Hematopoietic multipotent progenitor cell treated with erythropoietin and hydrocortisone succinate and interleukin-3 and kit ligand, for 4 days (in vitro differentiated cells): ENCODE measurements at places on chromosomes 5 and 9.

DNA sequence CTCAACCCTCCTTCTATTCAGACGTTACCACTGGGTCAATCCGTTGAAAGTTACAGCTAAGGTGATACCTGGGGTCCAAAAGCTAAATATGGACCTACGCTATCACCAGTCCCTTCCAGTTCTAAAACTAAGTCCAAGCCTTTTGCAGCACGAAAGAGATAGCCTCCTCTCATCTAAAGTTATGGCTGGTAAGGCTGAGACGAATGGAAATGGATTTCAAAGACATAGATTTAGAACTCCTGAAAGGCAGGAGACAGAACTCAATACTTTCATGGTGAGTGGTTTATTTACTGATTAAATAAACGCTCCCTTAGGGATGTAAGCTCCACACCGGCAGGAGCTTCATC lies 751 bp upstream of the RIC1 start:
- no peak for DNase-seq

GRCh38 chr9:114071197-114071795 lies 6.8 kb downstream of the AMBP start:
- DNase-seq, result no peak

DNA sequence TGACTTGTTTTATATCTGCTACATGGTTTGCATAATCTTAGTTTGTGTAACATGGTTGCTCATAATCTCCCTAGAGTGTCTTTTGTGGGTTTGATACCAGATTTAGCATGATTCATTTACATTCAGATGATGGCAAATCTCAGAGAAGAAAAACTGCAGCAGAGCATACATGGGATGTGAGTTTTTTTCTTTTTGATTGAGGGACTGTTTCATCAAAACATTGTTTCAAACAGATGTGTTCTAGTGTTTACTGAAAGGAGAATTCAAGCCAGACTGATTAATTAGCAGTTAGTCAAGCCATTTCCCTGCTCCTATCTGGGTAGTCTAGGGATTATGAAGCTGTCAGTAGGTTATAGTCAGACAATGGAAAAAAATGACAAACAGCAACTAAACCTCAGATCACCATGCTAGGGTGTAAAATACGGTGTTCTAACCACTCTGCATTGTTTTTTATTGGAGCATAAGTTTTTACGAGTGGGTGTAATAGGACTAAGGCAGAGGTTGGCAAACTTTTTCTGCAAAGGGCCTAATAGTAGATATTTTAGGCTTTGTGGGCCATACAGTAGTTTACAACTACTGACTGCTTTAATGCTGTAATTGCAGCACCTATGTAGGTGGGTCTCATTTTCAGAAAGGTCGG lies 10.5 kb upstream of the GDNF start:
- DNase-seq, result no peak

DNA sequence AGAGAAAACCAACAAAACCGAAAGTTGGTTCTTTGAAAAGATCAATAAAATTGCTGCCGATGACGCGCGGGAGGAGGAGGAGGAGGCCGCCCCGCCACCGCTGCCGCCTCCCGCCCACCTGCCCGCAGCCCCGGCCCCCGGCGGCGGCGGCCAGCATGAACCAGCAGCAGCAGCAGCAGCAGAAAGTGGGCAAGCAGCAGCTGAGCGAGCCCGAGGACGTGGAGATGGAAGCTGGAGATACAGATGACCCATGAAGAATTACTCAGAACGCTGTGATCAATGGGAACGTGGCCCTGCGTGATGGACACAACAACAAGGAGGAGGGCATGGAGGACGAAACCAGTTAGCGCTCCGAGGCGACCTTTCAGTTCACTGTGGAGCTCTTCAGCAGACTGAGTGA lies 53.9 kb upstream of the EFNA5 start:
- DNase-seq, result no peak

DNA sequence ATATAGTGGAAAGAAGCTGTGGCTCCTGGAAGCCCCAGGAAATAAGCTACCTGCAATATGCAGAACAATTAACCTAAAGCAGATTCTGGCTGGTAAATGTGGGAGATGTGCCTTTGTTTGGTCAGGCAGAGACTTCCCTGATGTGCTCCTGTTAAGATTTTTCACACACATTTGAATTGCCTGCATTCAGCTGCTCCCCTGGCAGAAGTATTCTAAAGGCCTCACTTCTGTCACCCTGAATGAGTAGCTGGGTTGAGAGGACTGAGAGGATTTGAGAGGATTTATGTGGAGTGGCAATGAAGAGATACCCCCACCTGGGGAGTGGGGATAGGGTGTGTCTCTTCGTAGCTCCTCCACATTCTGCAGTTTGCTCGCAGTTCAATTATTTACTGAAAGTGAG lies 130.5 kb downstream of the ST8SIA4 start:
- DNase-seq, result no peak

- DNase-seq, result peak; percentile 40
These were observed 90.4 kb upstream of the ANKRD55 start for GRCh38 chr5:56323505-56323904.

DNA sequence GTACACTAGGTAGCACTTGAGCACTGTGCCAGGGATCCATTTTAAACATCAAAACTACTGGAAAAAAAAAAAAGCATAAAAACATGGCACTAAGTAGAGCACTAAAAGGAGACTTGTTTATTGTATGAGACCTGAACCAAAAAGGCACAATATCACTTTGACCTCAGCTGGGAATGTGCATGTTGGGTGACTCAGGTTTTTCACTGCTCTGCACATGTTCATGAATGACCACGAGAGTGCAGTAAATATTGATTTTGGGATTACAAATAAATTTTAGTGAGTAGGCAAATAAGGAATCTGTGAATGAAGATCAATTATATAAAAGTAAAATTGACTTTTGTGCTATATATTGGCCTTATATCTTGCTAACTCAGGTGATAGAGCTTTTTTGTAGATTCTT lies 11.8 kb downstream of the RMI1 start:
- no peak for DNase-seq
